ENCODE measurements at places on chromosomes 16 and 17. TPM values are rescaled to one million over a fixed set of nuclear protein-coding genes. Genes with fewer than 3 reads are reported as not detected.

Gene MYH13
- not detected for polyA plus RNA-seq

Gene AXIN2
- 0.40 TPM for polyA plus RNA-seq

Gene MT3
- polyA plus RNA-seq = not detected

Gene CD300LB
- not detected for polyA plus RNA-seq

Gene ZFPM1
- polyA plus RNA-seq = 0.15 TPM

Gene CHRNE
- polyA plus RNA-seq = 0.89 TPM
